ENCODE measurements at places on chromosomes 5 and 9. TPM values are rescaled to one million over a fixed set of nuclear protein-coding genes. Genes with fewer than 3 reads are reported as not detected.

DNA sequence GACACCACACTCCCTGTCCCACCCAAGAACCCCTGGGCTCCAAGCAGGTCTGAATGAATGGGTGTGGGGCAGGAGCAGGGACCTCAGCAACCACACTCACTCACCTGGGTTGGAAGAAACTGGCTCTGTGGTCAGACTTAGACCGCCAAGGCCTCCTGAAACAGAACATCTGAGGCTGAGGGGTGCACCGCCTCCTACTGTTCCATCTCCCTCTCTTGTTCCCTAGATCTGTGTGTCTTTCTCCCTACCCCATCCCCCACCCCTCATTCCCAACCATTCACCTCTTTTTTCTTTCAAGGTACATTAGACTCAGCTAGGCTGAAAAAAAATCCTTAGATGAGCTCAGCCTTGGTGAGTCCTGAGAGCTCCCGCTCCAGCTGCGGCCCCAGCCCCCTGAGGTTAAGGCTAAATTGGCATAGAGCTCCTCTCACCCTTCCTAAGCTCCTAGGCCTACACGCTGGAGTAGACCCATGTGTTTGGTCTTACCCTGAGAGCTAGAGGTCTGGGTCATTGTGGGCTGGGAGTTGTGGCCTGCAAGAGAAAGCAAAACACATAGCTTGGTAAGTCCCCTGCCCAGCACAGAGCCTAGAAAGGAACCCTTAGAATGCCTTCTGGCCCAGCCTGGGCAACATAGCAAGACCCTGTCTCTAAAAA lies 4.8 kb downstream of the ECSCR start:
- no peaks in the 10 kb centered on the region for H3K27me3 ChIP-seq
- DNase-seq: no peak
- no peak overlapping the region for H3K4me3 ChIP-seq
- H3K27ac ChIP-seq: no peak overlapping the region

- no peak overlapping the region for H3K4me3 ChIP-seq
- H3K36me3 ChIP-seq: no peaks in the 10 kb centered on the region
- DNase-seq: no peak
- H3K27ac ChIP-seq: no peak overlapping the region
- no peaks in the 10 kb centered on the region for H3K27me3 ChIP-seq
- H3K4me1 ChIP-seq: no peaks in the 10 kb centered on the region
Measured at GRCh38 chr9:116274293-116274692, 120.7 kb downstream of the PAPPA start.

GRCh38 chr5:151740958-151741373 lies 17.5 kb downstream of the ATOX1 start:
- peaks cover 13% of the 10 kb centered on the region for H3K36me3 ChIP-seq
- DNase-seq: no peak
- H3K27ac ChIP-seq: no peak overlapping the region
- no peaks in the 10 kb centered on the region for H3K27me3 ChIP-seq
- no peak overlapping the region for H3K4me3 ChIP-seq

DNA sequence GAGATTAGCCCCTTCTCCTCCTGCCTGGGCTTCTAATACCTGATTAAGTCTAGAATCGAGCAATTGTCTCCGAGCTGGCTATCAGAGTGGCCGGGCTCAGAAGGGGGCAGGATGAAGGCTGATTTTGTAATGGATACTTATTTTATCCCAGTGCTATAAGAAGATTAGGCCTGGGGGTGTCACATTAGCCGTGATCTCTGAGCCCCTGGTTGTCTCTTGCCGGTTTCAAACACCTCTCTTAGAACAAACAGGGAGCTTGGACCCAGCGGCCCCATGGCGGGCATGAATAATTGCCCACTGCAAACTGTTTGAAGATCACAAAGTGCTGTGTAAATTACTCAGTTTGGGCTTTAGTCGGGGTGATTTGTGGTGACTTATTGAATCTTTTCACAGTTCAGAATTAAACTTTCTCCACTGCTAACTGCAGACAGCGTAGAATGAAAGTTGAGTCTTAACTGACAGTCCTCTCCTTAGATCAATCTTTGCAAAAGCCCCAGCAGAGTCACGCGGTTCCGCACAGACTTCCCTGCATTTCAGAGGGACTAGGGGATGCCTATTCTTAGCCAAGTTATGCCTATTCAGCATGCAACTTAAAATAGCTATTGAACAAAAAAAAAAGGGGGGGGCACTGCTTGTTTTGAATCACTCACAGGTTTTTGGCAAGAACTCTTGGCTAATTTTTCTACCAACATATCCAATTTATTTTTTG lies 200.6 kb upstream of the IRX1 start:
- H3K36me3 ChIP-seq: no peaks in the 10 kb centered on the region
- no peaks in the 10 kb centered on the region for H3K27me3 ChIP-seq
- H3K4me3 ChIP-seq: no peak overlapping the region
- no peak for DNase-seq

- DNase-seq: no peak
- no peak overlapping the region for H3K27ac ChIP-seq
- no peaks in the 10 kb centered on the region for H3K4me1 ChIP-seq
- H3K4me3 ChIP-seq: no peak overlapping the region
- no peaks in the 10 kb centered on the region for H3K27me3 ChIP-seq
Measured at GRCh38 chr5:60634051-60634450, 65.9 kb downstream of the DEPDC1B start.

- H3K4me3 ChIP-seq: peak overlapping the region; percentile 83
- no peaks in the 10 kb centered on the region for H3K27me3 ChIP-seq
- no peaks in the 10 kb centered on the region for H3K36me3 ChIP-seq
- H3K27ac ChIP-seq: no peak overlapping the region
Measured at GRCh38 chr5:1799110-1799601, 481 bp downstream of the MRPL36 start.

The SLC36A2 gene
- not detected for total RNA-seq

The LRRC19 gene
- 0.55 TPM for total RNA-seq

The SPATA31C1 gene
- not detected for total RNA-seq
